ENCODE measurements at places on chromosomes 4 and X. TPM values are rescaled to one million over a fixed set of nuclear protein-coding genes. Genes with fewer than 3 reads are reported as not detected.

- no peak for DNase-seq
Observed at GRCh38 chr4:38092701-38093100, 132.5 kb downstream of the PTTG2 start.

- DNase-seq: no peak
Observed at GRCh38 chr4:133960975-133961374, 240.6 kb downstream of the PABPC4L start.

DNA sequence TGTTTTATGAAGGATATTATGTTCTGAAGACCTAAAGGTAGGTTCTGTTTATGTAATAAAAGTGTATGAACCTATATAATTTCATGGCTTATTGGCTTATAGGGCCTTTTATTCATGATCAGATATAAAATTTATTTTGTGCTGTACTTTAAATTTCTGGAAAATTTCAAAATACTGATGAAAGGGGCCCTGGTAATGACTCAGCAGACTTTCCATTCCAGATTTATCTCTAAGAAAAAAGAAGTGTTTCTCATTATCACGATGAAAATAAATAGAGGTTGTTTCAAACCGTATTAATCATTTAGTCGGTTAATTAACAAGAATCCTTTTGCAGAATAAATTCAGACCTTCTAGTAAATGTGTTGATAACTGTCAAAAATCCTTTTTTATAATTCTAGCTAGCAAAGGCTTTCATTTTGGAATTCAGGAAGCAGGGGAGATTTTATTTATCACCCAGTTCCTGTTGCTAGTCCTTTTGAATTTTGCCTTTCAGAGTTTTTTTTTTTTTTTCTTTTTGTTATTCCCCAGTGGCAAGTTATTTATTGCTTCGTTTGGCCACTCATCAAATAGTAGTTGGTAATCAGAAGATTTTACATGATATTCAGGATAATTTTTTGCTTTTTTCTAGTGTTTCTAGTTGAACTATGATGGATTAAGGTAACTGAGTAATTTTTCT is 5.4 kb upstream of the TAPT1 start:
- DNase-seq: no peak

GRCh38 chr4:101825953-101826352 is 35.4 kb downstream of the BANK1 start:
- no peak for DNase-seq

The FREM3 gene
- 0.09 TPM for total RNA-seq

The RPS6KA6 gene
- 1.9 TPM for total RNA-seq

The FAM241A gene
- total RNA-seq: 5.0 TPM
